ENCODE measurements at places on chromosomes 6 and 20.

DNA sequence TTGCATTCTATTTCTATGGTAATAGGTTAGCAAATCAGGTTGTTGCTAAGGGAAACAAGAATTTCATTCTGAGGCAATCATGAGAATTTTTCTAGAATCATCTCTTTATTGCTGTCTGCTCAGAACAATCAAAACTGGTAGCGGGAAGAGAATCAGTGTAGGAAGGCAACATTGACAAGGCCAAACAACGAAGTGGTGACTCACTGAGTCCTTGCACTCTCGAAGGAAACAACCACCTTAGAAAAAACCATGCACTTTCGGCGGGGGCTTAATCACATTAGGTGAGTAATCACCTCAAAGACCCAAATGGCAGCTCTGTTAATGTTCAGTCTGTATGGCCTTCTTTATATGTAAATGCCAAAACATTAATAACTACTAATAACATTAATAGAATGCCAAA, 78.8 kb upstream of the MAP7 start:
- DNase-seq, result no peak

DNA sequence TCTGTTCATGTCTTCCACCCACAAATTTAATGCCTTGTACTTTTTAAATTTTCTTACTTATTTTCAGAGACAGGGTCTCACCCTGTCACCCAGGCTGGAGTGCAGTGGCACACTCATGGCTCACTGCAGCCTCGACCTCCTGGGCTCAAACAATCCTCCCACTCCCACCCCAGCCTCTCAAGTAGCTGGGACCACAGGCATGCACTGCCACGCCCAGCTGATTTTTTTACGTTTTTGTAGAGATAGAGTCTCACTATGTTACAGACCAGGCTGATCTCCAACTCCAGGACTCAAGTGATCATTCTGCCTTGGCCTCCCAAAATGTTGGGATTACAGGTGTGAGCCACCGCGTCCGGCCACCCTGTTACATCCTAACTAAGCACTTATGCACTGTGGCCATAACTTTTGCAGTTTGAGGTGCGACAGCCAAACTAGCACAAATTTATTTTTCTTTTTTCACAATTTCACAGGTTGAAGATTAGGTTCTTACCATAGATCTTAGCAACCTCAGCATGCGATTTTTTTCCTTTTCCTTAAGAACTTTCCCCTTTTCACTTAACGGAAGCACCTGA, 92.1 kb downstream of the EPB41L2 start:
- DNase-seq, result no peak

DNA sequence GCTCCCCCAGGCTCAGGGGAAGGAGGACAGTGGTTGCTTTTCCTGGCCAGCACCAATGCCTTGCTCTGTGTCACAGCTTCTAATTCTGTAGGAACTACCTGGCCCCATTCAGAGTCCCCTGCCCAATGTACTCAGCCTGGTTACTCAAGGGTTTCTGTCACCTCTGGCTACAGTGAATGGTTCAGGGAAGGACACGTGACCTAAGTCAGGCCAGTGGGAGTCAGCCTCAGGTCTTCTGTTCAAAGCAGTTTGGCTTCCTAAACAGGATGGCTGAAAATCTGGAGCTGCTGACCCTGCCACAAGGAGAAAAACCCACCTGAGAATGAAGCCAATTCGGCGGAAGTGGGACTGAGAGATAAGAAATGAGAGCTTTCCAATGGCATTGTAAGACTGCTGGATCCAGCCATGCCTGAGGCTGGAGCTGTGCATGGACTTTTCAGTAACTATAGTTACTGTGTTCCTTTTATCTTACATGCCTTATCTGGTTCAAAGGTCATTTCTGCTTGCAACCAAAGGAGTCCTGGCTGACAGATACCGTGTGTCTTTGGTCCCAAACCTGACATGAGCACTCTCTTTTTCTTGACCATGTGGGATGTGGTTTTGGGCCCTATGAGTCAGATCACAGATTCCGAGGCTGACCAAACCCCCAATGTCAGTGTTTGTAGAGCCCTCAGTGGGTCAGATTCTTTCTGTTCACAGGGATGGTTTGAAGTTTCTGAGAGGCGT, 104.3 kb downstream of the SULF2 start:
- DNase-seq, result no peak

GRCh38 chr20:56360908-56361205, 2.1 kb downstream of the FAM210B start:
- no peak for DNase-seq

Data from hypothalamus (tissue), 51 donors.